ENCODE measurements at places on chromosomes 6 and 20.

DNA sequence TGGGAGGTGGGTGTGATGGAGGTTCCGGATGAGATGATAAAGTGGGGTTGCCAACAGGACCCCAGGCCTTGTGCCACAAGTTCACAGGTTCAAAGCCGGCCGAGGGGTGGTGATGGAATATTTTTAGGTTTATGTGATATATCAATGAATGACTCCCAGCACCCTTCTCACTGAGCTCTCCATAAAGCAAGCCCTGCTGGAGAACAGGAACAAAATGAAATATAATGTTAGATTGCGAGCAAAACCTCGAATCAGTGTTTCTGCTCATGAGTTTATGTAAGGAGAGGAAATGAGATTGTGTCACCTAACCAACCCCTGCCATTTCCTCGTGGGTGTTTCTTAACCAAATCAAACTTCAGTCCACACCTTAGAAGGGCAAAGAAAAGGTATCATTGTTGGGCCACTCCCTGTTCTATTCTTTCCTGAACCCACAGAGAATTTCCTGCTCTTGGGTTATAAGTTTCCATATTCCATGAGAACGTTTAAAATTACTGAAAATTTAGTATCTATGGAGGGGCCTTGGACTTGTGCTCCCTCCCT is 192.2 kb upstream of the EXOC2 start:
- no peak for DNase-seq

DNA sequence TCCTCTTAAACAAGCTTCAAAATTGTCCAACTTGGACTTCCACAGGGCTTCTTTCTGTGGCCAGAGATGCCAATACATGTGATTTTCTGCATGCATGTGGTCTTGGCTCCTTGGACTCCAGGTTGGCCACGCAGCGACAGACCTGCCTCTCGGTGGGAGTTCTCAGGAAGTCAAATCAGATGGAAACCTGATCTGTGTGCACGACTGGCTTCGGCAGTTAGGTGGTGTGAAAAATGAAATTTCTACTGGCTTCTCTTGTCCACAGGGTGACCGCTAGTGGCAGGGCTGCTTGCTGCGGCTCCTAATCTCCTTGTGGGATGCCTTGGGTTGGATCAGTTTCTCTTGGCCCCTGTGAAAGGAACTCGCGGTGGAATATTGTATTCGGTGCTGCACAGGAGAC is 57.3 kb downstream of the PHACTR3 start:
- no peak for DNase-seq

GRCh38 chr6:166987930-166988329 is 11.3 kb upstream of the CEP43 start:
- no peak for DNase-seq

GRCh38 chr6:9938801-9939200 is 476.1 kb downstream of the TFAP2A start:
- no peak for DNase-seq

DNA sequence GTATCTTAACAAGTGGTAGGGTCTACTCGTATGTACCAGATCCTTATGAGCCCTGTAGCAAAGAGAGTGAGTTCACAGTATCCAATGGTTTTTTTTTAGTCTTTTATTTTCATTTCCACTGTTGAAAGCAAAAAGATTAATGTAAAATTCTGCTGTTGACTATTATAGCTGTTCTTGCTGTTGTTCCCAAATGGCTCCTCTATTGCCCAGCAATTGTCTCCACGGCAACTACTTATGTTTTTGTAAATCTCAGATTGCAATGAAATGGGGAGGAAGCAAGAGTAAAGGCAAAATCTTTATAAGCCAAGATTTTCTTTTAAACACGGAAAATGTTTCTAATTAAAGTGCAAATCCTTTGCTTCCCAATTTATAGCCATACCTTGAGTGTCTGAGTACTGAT is 406.1 kb downstream of the EPM2A start:
- DNase-seq: no peak

- no peak for DNase-seq
Observed at GRCh38 chr6:19755181-19755580, 82.0 kb upstream of the ID4 start.

GRCh38 chr6:146957181-146958093 is 246.8 kb upstream of the STXBP5 start:
- DNase-seq: no peak

DNA sequence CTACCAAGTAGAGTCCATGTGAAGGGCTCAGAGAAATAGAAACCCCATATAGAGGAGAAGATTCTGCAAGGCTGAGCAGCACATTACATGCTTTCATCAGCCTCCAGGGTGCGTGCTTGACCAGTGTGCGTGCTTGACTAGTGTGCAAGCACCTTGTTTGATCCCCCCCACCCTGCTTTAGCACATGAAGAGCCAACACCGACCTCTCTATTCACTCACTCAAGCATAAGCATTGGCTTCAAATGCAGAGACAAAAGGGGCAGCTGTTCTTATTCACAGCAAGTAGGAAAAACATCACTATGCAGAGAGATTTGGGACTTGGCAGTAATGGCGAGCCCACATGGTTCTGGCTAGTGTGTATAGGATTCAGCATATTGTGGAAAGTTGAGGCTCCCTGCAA is 278.7 kb upstream of the RNF217 start:
- DNase-seq: no peak

DNA sequence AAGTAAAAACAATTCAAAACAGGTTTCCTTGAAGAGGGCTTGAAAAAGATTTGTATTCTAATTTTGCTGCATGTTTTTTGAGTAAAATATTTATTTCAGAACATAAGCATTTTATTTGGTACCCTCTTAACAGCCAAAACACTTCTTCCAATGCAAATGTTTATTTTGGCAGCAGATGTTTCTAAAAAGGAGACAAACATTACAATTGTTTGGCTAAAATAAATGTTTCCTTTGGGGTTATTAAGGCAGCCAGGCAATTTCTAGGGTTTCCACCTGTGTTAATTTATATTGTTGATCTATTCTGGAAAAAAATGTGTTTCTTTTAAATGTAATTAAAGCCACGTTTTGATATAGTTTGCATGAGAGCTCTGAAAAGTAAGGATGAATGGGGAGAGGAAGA is 56.6 kb downstream of the ARID1B start:
- DNase-seq: no peak

- no peak for DNase-seq
Observed at GRCh38 chr20:13659288-13659687, 20.6 kb upstream of the TASP1 start.

DNA sequence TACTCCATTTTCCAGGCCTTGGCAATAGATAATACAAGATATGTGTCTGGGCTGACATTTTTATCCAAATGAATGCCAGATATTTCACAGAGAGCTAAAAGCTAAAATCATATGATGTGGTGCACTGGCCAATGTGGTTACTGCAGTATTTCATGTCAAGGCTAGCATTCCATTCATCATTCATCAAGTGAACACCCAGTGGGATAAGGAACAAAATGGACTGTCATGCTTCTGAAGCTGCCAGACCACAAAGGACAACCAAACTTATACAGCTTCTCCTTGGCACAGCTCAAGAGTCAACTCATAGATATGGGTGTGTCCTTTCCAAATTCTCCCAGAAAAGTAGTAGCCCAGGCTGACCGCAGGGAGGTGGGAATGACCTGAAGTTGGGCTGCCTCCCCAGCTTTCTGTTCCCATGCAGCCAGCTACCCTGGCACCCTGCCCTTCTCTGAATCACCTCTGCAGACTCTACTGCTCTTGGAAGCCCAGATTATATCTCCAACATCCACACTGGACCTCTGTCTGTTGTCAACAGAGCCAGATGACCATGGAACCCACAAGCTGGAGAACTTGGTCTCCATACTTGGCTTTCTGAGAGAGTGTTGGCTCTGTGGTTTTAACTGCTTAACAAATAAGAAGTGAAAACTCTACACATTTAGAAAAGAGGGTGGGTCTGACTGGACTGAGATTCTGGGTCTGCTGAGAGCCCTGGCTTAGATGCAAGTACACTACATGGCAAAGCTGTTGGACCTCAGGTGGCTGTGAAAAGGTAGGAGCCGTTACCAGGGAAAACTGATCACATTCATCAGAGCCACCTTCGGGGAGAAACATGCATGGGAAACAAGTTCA is 122.8 kb downstream of the ALDH8A1 start:
- DNase-seq: no peak

DNA sequence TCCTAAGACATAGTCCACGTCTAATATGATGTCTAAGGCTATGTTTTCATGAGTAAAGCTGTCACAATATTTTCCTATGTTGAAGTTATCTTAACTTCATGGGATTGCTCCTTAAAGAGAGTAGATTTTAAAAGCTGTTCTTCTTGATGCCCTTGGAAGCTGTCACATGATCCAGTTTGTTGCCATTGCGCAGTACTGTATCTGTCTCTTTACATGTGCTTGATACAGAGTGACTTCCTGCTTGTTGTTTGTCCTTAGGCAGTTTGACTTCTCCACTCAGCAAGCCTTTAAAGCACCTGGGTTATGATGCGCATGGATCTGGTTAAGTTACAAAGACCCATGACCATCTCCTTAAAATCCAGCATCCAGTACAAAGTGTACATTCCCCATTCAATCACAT is 85.4 kb downstream of the CDYL start:
- DNase-seq: no peak

DNA sequence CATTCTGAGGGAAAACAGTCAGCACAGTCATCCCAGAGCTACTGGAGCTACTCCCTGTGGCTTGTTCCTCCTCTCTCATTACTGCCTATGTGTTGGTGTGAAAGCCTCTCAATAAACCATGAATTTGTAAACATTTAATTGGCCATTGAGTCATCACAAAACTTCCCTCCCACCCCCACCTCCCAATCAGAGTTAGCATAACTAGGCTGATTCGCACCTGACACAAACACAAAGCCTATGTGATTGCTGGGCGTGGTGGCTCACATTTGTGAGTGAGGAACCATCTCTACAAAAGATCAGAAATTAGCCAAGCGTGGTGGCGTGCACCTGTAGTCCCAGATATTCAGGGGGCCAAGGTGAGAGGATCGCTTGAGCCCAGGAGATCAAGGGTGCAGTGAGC is 17.1 kb upstream of the SNTA1 start:
- DNase-seq: no peak

DNA sequence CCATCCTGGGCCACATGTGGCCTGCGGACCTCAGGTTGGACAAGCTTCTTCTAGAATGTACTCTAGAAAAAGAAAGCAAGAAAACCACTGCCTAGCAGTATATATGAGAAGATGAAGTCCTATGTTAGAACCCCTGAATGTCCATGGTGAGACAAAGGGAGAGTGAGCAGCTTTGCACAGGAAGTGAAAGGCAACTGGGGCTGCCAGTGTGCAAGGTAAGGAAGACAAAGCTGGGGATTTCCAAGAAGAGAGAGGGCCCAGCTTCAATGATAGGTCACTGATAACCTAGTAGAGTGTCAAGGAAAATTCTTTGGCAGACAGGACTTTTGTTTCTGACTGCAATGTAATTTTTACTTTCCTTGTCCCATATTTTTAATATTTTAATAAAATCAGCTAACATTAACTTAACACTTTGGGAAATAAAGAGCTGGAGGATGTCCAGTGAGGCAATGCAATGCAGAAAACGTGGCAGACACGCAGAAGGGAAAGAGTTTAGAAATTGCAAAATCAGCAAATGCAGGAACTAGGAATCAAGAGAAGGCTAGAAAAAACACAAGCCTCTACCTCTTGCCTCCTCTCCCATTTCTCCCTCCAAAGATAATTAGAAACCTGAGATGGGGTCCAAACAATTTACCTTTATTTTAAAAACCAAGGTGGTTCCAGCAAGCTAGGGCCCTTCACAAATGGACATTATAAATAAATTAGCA is 47.4 kb downstream of the CYP39A1 start:
- no peak for DNase-seq

- no peak for DNase-seq
Observed at GRCh38 chr6:31940256-31940664, 5.6 kb upstream of the CFB start.

DNA sequence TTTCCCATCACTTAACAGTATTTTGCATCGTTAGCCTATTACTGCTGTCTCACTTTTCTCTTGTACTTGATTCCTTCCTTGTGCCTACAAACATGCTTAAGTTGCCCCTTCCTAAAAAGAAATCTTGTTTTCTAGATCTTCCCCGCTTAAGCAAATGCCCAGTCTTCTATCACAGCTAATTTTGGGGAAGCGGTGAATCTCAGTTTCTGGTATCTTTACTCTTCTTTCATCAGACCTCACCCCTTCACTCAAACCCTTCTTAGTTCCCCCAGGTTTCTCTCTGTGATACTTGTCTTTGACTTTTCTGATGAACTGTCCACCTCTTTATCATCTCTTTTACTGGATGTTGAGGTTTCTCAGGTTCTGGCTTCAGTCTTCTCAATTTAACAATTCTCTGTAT is 14.2 kb downstream of the VAPB start:
- DNase-seq: no peak

DNA sequence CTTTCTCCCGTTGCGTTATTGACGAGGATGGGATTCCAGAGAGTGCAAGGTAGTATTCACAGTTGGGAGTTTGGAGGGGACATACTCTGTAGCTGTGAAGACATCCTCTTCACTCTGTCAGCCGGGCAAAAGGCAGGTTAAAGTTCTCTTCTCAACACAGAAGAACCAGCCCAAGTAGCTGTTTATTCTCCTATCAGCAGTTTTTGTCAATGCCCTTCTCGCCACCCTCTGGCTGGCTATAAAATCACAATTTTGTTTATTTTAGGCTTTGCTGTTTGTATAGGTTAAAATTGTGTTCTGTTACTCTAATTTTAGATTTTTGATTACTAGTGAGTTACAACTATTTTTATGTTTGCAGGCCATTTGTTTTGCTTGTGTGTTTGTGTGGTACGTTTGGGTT is 37.9 kb upstream of the MAS1 start:
- DNase-seq: no peak

DNA sequence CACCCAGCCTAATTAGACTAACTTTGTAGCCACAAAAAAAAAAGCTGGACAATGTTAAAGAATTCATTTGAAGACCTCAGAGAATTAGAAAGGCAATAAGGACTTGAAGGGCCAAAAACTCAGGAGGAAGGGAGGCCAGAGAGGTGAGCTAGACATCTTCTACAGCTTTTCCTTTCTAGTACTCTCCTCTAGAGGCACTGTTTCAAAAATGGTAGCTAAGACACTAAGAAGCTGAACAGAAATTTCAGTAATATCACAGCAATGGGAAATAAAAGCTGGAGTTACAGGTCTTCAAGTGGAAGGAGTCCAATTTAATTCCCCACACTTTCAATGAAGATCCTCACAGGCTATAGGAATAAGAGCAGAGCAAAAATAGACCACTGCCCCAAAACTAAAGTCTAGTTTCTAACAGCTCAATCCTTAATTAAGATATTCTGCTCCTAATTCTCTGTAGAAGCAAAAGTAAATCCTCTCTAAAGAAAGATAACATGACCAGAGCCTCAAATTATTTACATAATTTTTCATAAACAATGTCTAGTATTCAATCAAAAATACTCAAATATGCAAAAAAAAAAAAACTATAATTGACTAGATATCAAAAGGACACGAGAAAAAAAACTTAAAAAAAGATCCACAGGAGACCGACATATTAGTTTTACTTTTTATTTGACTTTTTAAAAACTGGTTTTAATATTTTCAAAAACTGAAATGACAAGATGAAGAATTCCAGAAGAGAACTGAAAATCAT is 63.7 kb downstream of the RNGTT start:
- DNase-seq: no peak

DNA sequence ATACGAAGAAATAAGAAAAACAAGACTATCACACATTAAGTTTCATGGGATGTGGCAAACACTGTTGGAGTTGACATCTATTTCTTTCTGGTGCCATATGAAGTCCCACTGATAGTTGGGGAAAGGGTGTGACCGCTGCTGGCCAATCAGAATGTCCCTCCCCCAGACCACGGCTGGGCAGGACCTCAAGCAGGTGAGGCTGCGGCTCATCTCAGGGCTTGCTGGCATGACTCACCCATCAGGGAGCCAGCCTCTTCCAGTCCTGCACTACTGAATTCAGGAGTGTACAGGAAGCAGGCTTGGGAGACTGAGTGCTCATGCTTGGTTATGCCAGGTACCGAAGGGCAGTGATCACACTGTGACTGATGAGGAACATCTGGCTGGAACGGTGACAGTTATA is 18.9 kb downstream of the PREP start:
- DNase-seq: no peak

Data from D721Med (cell line).